Activated CD8-positive, alpha-beta memory T cell treated with anti-CD3 and anti-CD28 coated beads, Interleukin-2, amount 50 U/mL, for 4 hours (primary cell): ENCODE measurements at places on chromosomes 11 and 22.

- no peak for DNase-seq
Observed at GRCh38 chr11:74284466-74284865, 27.0 kb downstream of the P4HA3 start.

GRCh38 chr11:109132539-109132938, 289.5 kb upstream of the C11orf87 start:
- DNase-seq: no peak

DNA sequence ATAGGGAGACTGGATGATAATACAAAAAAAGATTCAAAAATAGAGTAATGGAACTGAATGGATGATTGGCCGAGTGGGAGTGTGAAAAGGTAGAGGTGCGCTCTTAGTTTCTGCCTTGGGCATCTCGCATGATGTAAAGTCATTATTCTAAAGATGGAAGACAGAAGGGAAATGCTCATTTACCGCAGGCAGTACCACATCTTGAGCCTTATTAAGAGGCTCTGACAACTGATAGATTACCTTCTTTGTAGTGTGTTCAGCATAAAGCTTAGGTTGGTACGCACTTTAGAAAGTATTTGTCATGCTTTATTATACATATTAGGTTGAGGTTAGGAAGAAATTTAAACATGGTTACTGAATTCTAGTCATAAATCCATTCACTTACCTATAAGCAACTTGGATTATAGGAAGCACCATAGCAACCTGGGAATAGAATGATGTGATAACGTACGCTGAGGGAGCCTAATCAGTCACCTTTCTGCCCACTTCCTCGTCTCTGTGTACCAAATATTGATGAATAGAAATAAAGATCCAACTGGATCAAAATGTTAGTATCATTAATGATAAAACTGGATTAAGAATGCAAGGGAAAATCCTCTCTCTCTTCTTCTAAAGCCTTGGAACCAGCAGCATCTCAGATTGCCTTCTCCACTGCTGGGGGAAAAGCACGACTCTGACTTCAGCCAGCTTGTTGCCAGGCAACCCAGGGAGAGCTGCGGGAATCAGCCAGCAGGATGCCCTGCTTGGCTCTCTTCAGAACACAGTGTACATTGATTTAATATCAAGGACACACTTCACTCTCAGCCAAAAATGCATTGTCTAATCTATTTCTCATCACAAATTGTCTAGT, 29.0 kb upstream of the VWA5A start:
- no peak for DNase-seq

DNA sequence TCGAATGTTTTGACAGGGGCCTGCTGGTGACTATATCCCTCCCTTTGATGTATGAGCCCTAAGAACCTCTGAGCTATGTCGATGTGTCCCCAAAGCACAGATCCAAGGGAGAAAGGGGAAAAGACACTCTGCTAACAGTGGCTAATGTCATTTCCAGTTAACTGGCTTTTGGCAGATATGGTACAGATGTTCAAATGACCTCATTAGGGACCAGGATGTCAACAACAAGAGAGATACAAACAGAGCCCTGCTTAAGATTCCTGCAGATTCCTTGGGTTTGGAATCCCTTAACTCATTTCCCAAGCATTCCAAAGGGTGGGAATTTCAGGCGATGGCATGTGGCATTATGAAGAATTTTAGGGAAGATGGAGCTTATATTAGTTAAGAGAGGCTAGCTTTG, 517.3 kb downstream of the SOX6 start:
- DNase-seq: no peak
